A549 treated with dexamethasone at 1 μM for 4 hours (cell line): ENCODE measurements at places on chromosomes 6 and 20. TPM values are rescaled to one million over a fixed set of nuclear protein-coding genes. Genes with fewer than 3 reads are reported as not detected.

KCNQ2 gene
- 0.61 to 0.74 TPM (median 0.63 TPM) in 5 replicates for total RNA-seq

CHRNA4 gene
- 0.28 to 1.3 TPM (median 0.61 TPM) in 5 replicates for total RNA-seq

FLRT3 gene
- total RNA-seq = 2.5 to 2.7 TPM (median 2.6 TPM) in 5 replicates

MLN gene
- not detected in 5 replicates for total RNA-seq

C2 gene
- total RNA-seq = 0.27 to 0.40 TPM (median 0.30 TPM) in 5 replicates

ECT2L gene
- total RNA-seq = not detected in 5 replicates
